ENCODE measurements at places on chromosomes 12 and 14. TPM values are rescaled to one million over a fixed set of nuclear protein-coding genes. Genes with fewer than 3 reads are reported as not detected.

The REP15 gene
- 7.5 TPM for total RNA-seq

The IRF2BPL gene
- 42.8 TPM for total RNA-seq

DNA sequence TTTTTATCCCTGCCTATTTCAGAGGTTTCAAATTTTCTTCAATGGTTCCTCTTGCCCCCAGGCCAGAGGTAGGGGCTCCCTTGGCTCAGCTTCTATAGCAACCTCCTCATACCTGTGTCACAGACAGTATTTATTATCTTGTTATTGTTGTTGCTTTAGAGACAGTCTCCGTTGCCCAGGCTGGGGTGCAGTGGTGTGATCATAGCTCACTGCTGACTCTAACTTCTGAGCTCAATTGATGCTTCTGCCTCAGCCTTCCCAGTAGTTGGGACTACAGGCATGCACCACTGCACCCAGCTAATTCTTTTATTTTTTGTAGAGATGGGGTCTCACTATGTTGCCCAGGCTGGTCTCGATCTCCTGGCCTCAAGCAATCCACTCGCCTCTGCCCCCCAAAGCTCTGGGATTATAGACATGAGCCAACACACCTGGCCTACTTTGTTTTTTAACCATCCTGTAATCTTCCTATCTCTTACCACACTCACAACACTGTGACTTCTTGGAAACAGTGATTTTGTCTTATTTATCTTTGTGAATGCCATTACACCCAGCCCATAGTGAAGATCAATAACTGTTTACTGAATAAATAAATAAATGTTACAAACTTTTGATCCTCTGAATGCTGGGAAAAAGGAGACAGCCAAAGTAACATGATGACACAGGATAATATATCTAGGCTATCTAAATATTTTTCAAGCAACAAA, 95.9 kb downstream of the PHLDA1 start:
- no peak for DNase-seq

GRCh38 chr12:117052386-117053049, 46.7 kb downstream of the TESC start:
- DNase-seq: no peak

All from left ventricle myocardium superior (tissue), 1 donor.